ENCODE measurements at places on chromosomes 6 and 20. TPM values are rescaled to one million over a fixed set of nuclear protein-coding genes. Genes with fewer than 3 reads are reported as not detected.

CCN5 gene
- 1.5 TPM for total RNA-seq

SEL1L2 gene
- total RNA-seq = not detected

ZC2HC1B gene
- total RNA-seq = not detected

BCL2L1 gene
- 56.2 TPM for total RNA-seq

NMBR gene
- total RNA-seq = 0.11 TPM

ANKRD66 gene
- not detected for total RNA-seq

CRISP2 gene
- not detected for total RNA-seq

MOXD1 gene
- total RNA-seq = 44.4 TPM
